Vagina (tissue), 2 donors: ENCODE measurements at places on chromosomes 7 and 10. TPM values are rescaled to one million over a fixed set of nuclear protein-coding genes. Genes with fewer than 3 reads are reported as not detected.

DNA sequence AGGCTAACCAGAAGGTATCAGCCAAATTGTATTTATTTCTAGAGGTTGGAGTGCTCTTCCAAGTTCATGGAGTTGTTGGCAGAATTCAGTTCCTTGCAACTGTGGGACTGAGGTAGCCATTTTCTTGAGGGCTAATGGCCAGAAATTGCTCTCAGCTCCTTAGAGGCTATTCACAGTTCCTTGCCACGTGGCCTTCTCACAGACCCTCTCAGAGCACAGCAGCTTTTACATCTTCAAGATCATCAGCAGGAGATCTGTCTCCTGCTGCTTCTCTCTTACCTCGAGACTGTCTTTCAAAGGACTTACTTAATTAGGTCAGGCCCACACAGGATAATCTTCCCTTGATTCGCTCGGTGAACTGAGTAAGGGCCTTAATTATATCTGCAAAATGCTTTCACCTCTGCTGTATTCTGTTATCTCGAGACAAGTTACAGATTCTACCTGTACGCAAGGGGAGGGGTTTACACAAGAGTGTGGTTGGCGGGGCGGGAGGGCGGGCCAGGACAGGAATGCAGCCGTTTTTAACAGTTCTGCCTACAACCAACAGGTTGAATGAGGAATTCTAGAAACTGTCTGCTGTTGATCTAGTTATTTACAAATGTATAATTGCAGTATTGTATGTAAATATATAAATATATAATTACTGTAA lies 15.0 kb downstream of the MIOS start:
- no peaks in the 10 kb centered on the region for H3K36me3 ChIP-seq
- no peaks in the 10 kb centered on the region for H3K4me1 ChIP-seq
- no peak overlapping the region for H3K27ac ChIP-seq
- DNase-seq = no peak
- no peaks in the 10 kb centered on the region for H3K27me3 ChIP-seq

- no peak for DNase-seq
- no peak overlapping the region for H3K4me3 ChIP-seq
- H3K27ac ChIP-seq = no peak overlapping the region
- H3K27me3 ChIP-seq = no peaks in the 10 kb centered on the region
- no peaks in the 10 kb centered on the region for H3K36me3 ChIP-seq
Measured at GRCh38 chr10:71205468-71205867, 6.9 kb upstream of the UNC5B start.

- no peaks in the 10 kb centered on the region for H3K4me1 ChIP-seq
- no peak overlapping the region for H3K4me3 ChIP-seq
- no peak for DNase-seq
- no peaks in the 10 kb centered on the region for H3K27me3 ChIP-seq
Measured at GRCh38 chr10:6232225-6232807, 29.6 kb downstream of the PFKFB3 start.

- H3K4me1 ChIP-seq = peaks cover 92% of the 10 kb centered on the region
- H3K36me3 ChIP-seq = no peaks in the 10 kb centered on the region
- no peak for DNase-seq
- no peaks in the 10 kb centered on the region for H3K27me3 ChIP-seq
- peak overlapping the region; percentile 30 for H3K27ac ChIP-seq
Measured at GRCh38 chr10:79132681-79133381, 64.1 kb downstream of the ZMIZ1 start.

- no peak overlapping the region for H3K4me3 ChIP-seq
- no peaks in the 10 kb centered on the region for H3K36me3 ChIP-seq
- no peak for DNase-seq
- H3K27me3 ChIP-seq = no peaks in the 10 kb centered on the region
- H3K4me1 ChIP-seq = no peaks in the 10 kb centered on the region
Measured at GRCh38 chr7:136131304-136131630, 154.1 kb upstream of the MTPN start.

GRCh38 chr7:100008525-100008924 lies 6.9 kb upstream of the ZKSCAN1 start:
- H3K36me3 ChIP-seq = no peaks in the 10 kb centered on the region
- H3K27ac ChIP-seq = no peak overlapping the region
- DNase-seq = no peak
- no peak overlapping the region for H3K4me3 ChIP-seq

DNA sequence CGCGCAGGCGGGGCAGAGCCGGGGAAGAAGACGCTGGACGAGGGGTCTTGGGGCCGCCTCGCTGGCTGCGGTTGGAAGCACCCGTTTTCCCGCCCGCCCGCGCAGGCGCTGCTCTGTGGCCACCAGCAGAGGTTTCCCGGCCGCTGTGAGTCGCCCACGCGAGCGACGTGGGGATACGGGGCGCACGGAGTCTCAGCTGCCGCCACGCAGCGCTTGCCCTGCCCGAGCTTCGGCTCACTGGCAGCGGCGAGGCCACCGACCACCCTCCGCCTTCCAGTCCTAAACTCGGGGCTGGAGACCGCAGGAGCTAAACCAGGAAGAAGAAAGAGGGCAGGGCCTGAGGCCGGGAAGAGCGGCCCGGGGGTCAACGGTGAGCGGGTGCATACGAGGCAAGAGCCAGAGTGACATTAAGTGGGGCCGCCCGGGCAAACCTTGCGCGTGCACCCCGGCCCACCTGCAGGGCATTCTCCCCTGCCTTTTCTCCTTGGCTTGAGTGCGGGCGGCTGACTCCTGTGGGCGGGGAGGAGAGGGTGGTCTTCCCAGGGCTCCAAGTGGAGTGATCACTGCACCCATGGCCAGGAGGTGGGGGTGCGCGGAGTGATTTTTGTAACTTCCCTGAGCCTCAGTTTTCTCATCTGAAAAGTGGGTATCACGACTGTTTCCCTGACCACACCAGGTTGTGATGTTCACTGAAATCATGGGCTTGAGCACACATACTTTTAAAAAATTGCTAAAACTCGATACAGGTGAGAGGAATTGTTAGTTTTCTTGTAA lies 7.1 kb upstream of the EMX2 start:
- peak overlapping the region; percentile 66 for H3K27ac ChIP-seq
- DNase-seq = no peak
- peaks cover 3% of the 10 kb centered on the region for H3K27me3 ChIP-seq

- H3K36me3 ChIP-seq = no peaks in the 10 kb centered on the region
- H3K4me1 ChIP-seq = no peaks in the 10 kb centered on the region
- DNase-seq = no peak
- H3K27me3 ChIP-seq = no peaks in the 10 kb centered on the region
Measured at GRCh38 chr10:48446785-48447184, 140.3 kb downstream of the MAPK8 start.

GRCh38 chr7:28142650-28143049 lies 37.9 kb downstream of the JAZF1 start:
- H3K4me3 ChIP-seq = no peak overlapping the region
- H3K36me3 ChIP-seq = no peaks in the 10 kb centered on the region
- no peak for DNase-seq
- no peaks in the 10 kb centered on the region for H3K27me3 ChIP-seq

Gene GDF2
- total RNA-seq = not detected

Gene CAMK2B
- 3.2 TPM for total RNA-seq

Gene SAMD9
- total RNA-seq = 9.3 TPM

Gene TYSND1
- 15.7 TPM for total RNA-seq

Gene TDRD1
- total RNA-seq = not detected

Gene TET1
- total RNA-seq = 3.2 TPM

Gene FLNC
- total RNA-seq = 31.9 TPM

Gene NEBL
- 55.2 TPM for total RNA-seq
